ENCODE measurements at places on chromosomes 5 and 9.
A peak's percentile ranks its signal among the peaks of the same experiment; 100 is the strongest.

GRCh38 chr5:1722877-1723276, 76.8 kb downstream of the MRPL36 start:
- no peak for DNase-seq

DNA sequence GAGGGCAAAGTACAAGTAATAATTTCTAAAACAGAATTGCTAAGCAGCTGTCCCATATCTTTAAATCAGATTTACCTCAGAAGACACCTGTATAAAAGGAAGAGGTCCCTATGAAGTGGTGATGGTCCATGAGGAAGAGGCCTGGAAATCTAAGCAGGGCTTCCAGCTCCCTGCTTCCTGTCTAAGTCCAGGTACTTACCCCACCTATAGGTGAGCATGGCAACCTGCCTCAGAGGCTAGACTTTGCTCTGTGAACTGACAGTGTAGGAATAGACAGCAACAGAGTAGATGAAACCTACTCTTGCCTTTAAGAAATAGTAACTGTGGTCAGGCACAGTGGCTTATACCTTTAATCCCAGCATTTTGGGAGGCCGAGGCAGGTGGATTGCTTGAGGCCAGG, 55.8 kb upstream of the ARRDC3 start:
- no peak for DNase-seq

DNA sequence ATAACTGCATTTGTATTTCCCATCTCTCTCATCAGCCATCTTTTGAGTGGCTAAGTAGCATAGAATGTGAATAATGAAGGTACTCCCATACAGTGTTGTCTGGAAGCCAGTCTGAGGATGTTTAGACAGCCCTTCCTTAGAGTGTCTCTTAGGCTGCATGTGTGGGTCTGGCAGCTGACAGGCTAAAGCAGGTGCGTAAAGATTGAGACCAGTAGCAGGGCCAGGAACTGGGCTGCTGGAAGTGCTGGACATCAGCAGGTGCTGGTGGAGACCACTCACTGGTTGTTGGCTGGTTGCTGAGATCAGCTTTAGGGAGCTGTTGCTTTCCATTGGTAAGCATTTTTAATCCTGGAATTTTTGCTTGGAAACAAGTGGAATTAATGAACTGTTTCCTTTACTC, 197.5 kb downstream of the PCSK5 start:
- DNase-seq: no peak

DNA sequence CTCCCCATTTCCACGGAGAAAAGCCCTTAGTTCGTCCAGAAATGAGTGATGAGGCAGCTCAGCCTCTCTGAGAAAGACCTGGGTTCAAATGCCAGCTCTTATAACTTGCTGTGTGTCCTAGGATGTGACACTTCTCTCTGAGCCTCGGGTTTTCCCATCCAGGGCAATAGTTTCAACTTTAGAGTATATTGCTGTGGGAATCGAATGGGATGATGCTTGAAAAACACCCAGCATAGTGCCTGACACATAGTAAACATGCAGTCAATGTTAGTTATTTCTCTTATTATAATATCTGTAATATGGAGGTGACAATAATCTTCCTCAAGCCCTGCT, 430 bp upstream of the MAPKAP1 start:
- no peak for DNase-seq

DNA sequence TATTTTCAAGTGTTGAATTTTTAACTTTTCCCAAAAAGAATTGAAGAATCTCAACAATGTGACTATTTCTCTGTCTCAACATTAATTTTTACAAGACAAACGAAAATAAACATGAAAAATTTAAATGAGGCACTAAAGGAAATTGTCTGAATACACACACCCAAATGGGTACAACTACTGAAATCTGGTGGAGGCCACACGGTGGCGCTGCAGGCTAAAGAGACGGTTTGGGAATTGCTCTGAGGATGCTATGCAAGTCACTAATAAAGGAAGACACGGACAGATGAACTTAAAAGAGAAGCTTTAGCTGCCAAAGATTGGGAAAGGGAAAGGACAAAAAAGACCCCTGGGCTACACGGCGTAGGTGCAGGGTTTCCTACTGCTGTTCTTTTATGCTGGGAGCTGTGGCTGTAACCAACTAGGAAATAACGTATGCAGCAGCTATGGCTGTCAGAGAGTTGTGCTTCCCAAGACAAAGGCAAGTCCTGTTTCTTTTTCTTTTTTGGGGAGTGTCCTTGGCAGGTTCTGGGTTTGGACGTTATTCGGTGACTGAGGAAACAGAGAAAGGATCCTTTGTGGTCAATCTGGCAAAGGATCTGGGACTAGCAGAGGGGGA, at the start of gene PCDHB10:
Gene PCDHB10 (plus strand): TSS at position 244 of the 616 bp plus-strand sequence. CDS start 200 bp downstream, at position 444.
- peak; percentile 1 for DNase-seq

GRCh38 chr5:160846642-160847041, 5.4 kb downstream of the ATP10B start:
- no peak for DNase-seq

DNA sequence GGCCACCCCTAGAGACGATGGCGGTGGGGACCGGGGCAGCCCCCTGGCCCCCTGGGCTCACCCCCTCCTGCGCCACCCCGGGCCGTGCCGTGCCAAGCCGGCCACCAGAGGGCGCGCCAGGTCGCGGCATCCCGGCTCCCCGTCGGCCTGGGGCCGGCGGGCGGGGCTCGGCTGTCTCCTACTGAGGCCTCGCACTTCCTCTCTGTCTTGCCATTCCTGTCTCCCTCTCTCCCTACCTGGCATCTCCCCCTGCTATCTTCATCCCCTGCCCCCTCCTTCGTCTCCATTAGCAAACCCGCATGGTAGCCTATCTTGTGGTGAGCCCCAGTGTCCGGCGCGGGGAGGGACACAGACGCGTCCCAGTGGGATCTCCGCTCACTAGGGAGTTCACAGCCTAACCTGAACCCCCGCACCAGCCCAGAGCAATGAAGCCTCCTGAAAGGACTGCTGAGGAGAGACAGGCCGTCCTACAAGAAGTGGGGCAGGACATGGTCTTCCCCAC, 29.8 kb upstream of the FABP6 start:
- DNase-seq: peak; percentile 79

- DNase-seq: peak; percentile 53
Observed at GRCh38 chr5:149271716-149272563, at the start of gene AFAP1L1. Gene AFAP1L1 (plus strand): TSS chr5:149271859. CDS start chr5:149271969, 110 bp downstream.

Measured in foreskin fibroblast (primary cell).